ENCODE measurements at places on chromosomes 4 and X. TPM values are rescaled to one million over a fixed set of nuclear protein-coding genes. Genes with fewer than 3 reads are reported as not detected.

Gene MAGEA2
- total RNA-seq: 0.63 TPM

Gene ETDA
- total RNA-seq: not detected

DNA sequence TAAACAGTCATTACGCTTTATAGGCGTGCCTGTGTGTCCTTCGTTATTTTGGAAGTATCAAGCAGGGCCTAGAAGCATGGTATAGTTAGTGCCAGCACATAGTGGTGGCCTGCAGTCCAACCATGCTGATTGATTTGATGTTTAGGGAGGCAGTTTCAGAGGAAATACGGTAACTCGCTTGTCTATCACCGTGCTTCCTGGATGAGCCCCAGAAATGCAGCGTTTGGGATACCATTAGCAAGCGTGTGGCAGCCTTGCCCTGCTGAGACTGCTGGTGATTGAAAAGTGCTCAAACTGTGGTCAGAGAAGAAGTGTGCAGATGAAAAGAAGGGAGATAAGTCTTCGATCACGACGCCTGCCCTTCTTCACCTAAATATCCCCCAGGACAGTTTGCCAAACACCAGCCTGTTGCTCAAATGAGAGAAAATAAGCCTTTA, 158.4 kb downstream of the CHIC2 start:
- H3K4me1 ChIP-seq: peaks cover 6% of the 10 kb centered on the region
- H3K36me3 ChIP-seq: no peaks in the 10 kb centered on the region
- DNase-seq: peak; percentile 82
- H3K4me3 ChIP-seq: peak overlapping the region; percentile 61
- peaks cover 6% of the 10 kb centered on the region for H3K27me3 ChIP-seq

GRCh38 chr4:110196206-110196870, 2.1 kb downstream of the ELOVL6 start:
- H3K4me3 ChIP-seq: peak overlapping the region; percentile 93
- H3K4me1 ChIP-seq: no peaks in the 10 kb centered on the region
- peaks cover 16% of the 10 kb centered on the region for H3K36me3 ChIP-seq
- no peaks in the 10 kb centered on the region for H3K27me3 ChIP-seq
- DNase-seq: peak; percentile 90

DNA sequence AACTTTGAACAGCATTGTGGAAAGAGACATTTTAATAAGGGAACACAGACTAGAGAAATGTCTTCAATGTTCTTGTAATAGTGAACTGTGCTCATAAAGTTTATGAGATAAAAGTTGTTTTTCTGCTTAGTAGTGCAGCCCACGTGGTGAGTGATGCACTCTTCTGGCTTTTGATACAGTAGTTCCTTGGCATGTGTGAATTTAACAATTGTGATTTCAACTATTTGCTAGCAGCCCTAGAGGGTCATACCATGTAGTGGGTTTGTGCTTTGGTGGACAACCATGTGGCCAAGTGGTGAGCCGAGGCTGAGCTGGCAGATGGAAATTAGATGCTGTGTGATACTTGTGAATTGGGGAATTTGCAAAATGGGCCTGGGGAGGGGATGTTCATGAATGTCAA, 116.2 kb upstream of the SLC4A4 start:
- H3K27me3 ChIP-seq: peaks cover 16% of the 10 kb centered on the region
- H3K4me3 ChIP-seq: no peak overlapping the region
- H3K36me3 ChIP-seq: no peaks in the 10 kb centered on the region
- no peaks in the 10 kb centered on the region for H3K4me1 ChIP-seq
- no peak for DNase-seq

DNA sequence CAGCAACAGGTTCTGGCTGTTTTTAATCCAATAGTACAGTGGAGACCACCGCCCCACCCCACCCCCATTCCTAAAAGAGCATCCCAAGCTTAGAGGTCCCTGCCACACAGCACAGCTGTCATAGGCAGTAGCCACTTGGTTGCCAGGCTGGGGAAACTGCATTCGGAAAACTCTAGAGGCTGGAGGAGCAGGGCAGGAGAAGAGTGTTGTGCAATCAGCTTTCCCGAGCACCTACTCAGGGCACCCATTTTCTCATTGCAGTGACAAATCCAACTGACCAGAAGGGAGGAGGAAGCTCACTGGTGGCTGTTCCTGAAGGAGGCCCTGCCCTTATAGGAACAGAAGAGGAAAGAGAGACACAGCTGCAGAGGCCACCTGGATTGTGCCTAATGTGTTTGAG, 1.1 kb downstream of the CXCL1 start:
- H3K27me3 ChIP-seq: peaks cover 31% of the 10 kb centered on the region
- no peaks in the 10 kb centered on the region for H3K36me3 ChIP-seq
- no peak overlapping the region for H3K4me3 ChIP-seq

GRCh38 chr4:118350961-118351360, 1.8 kb downstream of the PRSS12 start:
- no peak for DNase-seq
- no peaks in the 10 kb centered on the region for H3K36me3 ChIP-seq
- peaks cover 10% of the 10 kb centered on the region for H3K4me1 ChIP-seq
- H3K4me3 ChIP-seq: no peak overlapping the region

DNA sequence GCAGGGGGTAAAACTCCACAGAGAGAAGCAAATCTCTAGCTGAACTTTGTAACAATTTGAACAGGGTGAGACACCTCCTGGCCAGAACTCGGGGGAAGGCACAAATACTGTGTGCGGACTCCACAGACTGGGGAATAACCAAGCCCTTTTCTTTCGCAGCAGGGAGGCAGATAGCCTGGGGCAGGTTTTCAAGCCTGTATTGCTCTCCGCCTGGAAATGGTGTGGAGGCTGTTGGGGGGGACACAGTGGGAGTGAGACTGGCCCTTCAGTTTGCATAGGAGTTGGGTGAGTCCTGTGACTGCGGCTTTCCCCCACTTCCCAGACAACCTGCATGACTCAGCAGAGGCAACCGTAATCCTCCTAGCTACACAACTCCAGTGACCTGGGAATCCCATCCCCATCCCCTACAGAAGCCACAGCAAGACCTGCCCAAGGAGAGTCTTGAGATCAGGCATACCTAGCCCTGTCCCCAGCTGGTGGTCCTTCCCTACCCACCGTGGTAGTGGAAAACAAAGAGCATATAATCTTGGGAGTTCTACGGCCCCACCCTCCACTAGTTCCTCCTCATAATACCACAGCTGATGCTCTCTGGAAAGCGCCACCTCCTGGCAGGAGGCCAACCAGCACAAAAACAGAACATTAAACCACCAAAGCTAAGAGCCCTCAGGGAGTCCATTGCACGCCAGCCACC, 12.9 kb upstream of the SMPX start:
- no peaks in the 10 kb centered on the region for H3K27me3 ChIP-seq
- H3K4me3 ChIP-seq: no peak overlapping the region
- no peak overlapping the region for H3K27ac ChIP-seq
- no peaks in the 10 kb centered on the region for H3K4me1 ChIP-seq
- H3K36me3 ChIP-seq: no peaks in the 10 kb centered on the region
- DNase-seq: peak; percentile 82

Gene IRF2
- 24.6 TPM for total RNA-seq

DNA sequence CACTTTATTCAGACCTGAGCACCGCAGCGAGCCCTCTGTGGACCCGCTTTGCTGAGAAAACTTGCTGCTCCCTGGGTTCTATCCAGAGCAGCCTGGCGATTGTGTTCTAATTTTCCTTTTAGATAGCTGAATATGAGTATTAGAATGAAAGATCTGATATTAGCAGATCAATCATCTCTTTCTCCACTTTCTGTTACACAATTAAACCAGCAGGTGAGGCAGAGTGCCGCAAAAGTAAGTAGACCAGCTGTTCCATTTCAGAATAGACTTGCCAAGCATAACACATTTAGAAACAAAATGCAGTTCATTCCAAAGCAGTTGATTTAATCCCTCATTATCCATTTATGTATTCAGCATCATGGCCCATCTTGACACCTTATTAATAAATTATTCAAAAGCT, 58.6 kb downstream of the PALLD start:
- H3K27me3 ChIP-seq: no peaks in the 10 kb centered on the region
- H3K4me1 ChIP-seq: peaks cover 5% of the 10 kb centered on the region
- no peaks in the 10 kb centered on the region for H3K36me3 ChIP-seq
- H3K27ac ChIP-seq: no peak overlapping the region
- no peak overlapping the region for H3K4me3 ChIP-seq

Gene DRD5
- not detected for total RNA-seq

Gene TFE3
- 33.5 TPM for total RNA-seq

GRCh38 chrX:46649421-46650260, 76.1 kb downstream of the CHST7 start:
- peak overlapping the region; percentile 29 for H3K27ac ChIP-seq
- H3K4me1 ChIP-seq: no peaks in the 10 kb centered on the region
- no peaks in the 10 kb centered on the region for H3K27me3 ChIP-seq

DNA sequence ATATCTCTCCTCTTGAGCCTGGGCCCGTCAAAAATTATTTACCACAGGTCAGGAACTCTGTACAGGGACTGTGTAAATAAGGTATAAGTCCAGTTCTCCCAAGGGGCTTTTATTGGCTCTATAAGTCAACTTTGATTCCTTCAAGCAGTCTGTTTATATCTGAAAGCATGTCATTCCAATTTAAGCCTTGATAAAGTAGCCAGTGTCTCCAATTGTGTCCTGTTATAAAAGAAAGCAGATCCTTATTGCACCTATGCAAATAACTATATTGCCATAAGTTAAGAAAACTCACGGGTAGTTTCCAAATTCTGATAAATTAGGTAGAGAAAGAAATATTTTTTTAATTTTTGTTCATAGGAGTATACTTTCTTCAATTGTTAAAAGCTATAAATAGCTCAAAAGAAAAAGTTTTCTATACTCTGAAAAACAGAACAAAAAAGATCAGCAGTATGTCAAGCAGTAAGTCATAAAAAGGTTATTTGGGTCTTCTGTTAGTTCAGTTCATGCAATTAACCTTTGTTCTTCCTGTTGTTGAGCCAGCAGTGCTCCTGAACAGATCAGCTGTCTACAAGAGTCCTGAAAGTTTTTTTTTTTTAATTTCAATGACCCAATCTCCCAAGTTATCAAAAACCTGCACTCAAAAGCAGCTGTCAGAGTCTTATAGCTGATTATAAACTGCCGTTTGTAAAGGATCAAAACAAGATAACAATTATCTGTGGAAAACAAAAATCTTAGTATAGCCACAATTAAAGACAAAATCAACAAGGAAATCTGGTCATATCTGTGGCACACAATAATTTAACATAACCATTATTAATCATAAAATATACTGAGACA, 178.4 kb upstream of the GALNT7 start:
- no peak overlapping the region for H3K27ac ChIP-seq
- no peak for DNase-seq
- H3K27me3 ChIP-seq: no peaks in the 10 kb centered on the region
- no peaks in the 10 kb centered on the region for H3K36me3 ChIP-seq
- no peak overlapping the region for H3K4me3 ChIP-seq

Gene ARR3
- not detected for total RNA-seq

Gene F8A2
- not detected for total RNA-seq

- H3K27ac ChIP-seq: no peak within 1 kb of the TSS
- H3K4me1 ChIP-seq: no peaks in the 10 kb centered on the region
- DNase-seq: no peak
- no peaks in the 10 kb centered on the region for H3K27me3 ChIP-seq
- H3K36me3 ChIP-seq: peaks cover 49% of the 10 kb centered on the region
- H3K4me3 ChIP-seq: no peak within 1 kb of the TSS
Measured at GRCh38 chrX:71301195-71301924, at the start of gene ITGB1BP2. TSS of gene ITGB1BP2 (plus strand) at chrX:71301750. CDS start at chrX:71301807, 57 bp downstream.

DNA sequence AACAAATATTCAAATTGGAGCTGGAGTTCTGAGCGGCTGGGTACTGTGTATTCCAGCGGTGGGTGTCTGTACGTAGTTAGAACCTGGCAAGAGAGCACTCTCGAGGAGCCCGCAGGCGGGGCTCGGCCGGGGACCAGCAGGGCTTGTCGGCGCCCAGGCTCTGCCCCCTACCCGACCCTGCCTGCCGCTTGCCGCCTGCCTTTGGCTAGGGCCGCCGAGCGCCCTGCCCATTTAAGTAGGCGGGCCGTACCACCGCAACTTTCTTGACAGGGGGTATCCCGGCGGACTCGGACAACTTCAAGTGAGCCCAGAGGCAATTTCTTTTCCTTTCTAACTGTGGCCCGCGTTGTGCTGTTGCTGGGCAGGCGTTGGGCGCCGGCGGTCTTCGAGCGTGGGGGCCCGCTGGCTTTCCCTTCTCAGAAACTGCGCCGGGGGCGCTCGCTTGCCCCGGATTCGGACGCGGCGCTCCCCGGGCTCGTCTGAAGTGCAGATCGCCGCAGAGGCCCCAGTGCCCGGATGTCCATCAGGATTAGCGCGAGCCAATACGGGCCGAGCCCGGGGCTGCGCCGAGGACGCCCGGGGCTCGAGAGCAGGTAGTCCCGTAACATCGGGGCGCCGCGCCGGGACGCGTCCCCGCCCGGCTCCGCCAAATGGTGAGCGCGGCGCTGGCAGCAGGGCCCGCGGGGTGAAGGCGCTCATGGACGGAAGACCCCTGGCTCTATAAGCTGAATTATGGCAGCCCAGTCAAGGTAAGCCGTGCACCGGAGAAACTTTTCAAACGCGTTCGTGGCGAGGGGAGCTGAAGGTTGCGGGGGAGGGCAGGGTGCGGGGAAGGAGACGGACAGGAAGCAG, 72.1 kb downstream of the AFF1 start:
- H3K27ac ChIP-seq: peak overlapping the region; percentile 99
- H3K36me3 ChIP-seq: no peaks in the 10 kb centered on the region
- DNase-seq: peak; percentile 97
- peak overlapping the region; percentile 98 for H3K4me3 ChIP-seq

Gene WDR17
- total RNA-seq: 3.5 TPM

DNA sequence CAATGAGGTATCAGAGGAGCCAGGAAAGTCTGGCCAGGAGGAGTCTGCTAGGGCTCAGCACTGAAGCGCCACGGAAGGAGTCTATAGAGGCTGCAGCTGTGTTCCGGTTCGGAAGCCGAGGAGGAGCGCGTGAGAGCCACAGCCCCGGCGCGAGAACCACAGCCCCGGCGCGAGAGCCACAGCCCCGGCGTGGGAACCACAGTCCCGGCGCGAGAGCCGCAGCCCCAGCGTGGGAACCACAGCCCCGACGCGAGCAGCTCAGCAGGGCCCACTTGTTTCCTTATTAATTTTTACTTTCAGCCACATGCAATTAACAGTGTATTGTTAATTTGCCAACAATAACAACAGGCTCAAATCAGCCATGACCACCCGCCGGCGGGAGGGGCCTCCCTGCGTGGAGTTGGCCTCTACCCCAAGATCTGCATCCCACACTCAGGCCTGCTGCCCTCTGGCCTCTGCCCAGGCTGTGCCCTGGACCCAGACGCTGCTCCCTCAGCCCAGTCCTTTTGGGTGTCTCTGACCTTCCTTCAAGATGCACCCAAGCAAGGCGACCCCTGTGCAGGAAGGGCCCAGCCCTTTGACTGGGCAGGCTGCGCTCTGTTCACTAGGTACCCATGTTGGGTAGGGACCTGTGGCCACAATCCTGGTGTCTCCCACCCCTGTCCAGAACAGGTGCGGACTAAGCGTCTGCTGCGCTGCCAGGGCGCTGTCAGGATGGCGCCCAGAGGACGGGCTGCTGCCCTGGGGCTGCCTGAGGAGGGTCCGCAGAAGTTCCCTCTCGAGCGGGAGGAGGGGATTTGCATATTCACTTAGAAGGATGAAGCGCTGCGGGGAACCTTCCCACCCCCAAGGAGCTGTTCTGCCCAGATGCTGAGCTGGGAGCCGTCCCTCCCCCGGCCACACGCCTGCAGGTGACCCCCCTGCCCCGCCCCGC, 113.8 kb downstream of the ADRA2C start:
- H3K27ac ChIP-seq: no peak overlapping the region
- no peak for DNase-seq
- peaks cover 9% of the 10 kb centered on the region for H3K4me1 ChIP-seq
- H3K27me3 ChIP-seq: peaks cover 10% of the 10 kb centered on the region
